ENCODE measurements at places on chromosomes 2 and 18. TPM values are rescaled to one million over a fixed set of nuclear protein-coding genes. Genes with fewer than 3 reads are reported as not detected.

- no peak for DNase-seq
- H3K36me3 ChIP-seq: no peaks in the 10 kb centered on the region
- no peak overlapping the region for H3K4me3 ChIP-seq
- H3K27ac ChIP-seq: no peak overlapping the region
Measured at GRCh38 chr2:230130668-230131364, 62.1 kb upstream of the SLC16A14 start.

- H3K27ac ChIP-seq: no peak overlapping the region
- DNase-seq: no peak
- no peaks in the 10 kb centered on the region for H3K36me3 ChIP-seq
Measured at GRCh38 chr18:39037925-39038324, 1472.3 kb upstream of the CELF4 start.

DNA sequence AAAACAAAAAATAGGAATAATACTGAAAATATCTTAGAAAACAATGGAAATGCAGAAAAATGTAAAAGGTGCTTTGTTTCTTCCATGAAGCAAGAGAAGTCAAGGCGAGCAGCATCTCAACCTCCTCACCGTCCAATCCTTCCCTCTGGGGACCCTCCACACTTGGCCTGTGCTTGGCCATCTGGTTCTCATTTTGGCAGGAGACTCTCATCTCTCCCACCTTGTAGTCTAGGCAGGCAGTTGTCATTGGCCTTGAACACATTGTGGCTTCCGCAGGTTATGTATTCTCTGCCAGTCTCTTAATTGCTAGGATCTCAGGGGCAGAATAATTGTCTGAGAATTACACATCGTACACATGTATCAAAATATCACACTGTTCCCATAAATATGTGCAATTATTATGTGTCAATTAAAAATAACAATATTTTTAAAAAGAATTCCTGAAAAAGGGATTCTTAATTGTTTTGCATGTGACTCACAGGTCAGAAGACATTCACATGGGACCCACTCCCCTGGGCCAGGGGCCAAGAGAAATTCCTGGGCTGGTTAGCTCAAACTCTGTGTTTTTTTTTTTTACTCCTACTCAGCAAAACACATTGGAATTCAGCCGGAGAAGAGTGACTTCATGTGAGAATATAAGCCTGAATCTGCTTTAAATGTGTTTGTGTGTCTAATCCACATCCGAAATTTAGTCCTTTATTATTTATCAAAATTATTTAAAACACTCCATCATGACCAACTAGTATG lies 14.0 kb upstream of the ANKRD62 start:
- H3K4me3 ChIP-seq: no peak overlapping the region
- H3K4me1 ChIP-seq: no peaks in the 10 kb centered on the region
- no peaks in the 10 kb centered on the region for H3K36me3 ChIP-seq
- H3K27me3 ChIP-seq: no peaks in the 10 kb centered on the region
- DNase-seq: no peak

GRCh38 chr2:120740765-120741524 lies 5.3 kb downstream of the GLI2 start:
- peaks cover 16% of the 10 kb centered on the region for H3K27me3 ChIP-seq
- no peak overlapping the region for H3K4me3 ChIP-seq
- no peaks in the 10 kb centered on the region for H3K36me3 ChIP-seq
- DNase-seq: no peak

- H3K27me3 ChIP-seq: no peaks in the 10 kb centered on the region
- peak overlapping the region; percentile 87 for H3K4me3 ChIP-seq
- no peaks in the 10 kb centered on the region for H3K4me1 ChIP-seq
- no peak for DNase-seq
- H3K36me3 ChIP-seq: no peaks in the 10 kb centered on the region
Measured at GRCh38 chr2:17752246-17752645, 1.4 kb downstream of the SMC6 start.

DNA sequence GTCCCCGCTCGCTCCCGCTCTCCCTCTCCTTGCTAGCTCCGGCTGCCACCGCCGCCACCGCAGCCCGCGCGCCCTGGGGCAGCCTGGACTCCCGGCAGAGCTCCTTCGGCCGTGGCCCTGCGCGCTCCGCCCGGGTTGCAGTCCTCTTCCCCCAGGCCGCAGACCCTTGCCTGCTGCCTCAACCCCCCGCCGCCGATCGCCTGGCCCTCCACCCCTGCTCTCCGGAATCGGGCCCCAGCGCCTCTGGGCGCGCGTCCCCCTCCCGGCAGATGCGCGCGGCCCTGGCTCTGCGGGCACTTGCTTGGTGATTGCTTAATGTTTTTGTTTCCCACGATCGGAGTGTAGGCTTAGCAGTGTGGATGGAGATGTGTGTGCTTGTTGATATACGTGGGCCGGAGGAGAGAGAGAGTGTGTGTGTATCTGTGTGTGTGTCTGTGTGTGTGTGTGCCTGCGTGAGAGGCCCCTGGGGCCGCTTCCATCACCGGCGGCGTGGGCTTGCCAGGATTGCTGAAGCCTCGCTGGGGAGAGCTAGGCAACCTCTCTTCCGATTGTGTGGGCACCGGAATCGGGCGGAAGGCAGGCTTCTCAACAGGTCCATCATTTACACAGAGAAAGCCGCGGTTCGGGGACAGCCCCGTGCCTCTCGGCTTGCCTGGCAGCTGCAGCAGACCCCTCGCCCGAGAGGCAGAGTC lies 877 bp downstream of the INHBB start:
- H3K4me1 ChIP-seq: no peaks in the 10 kb centered on the region
- peak overlapping the region; percentile 10 for H3K4me3 ChIP-seq
- peaks cover 51% of the 10 kb centered on the region for H3K27me3 ChIP-seq
- H3K36me3 ChIP-seq: no peaks in the 10 kb centered on the region
- no peak overlapping the region for H3K27ac ChIP-seq

- no peaks in the 10 kb centered on the region for H3K27me3 ChIP-seq
- DNase-seq: no peak
- no peaks in the 10 kb centered on the region for H3K4me1 ChIP-seq
- no peak overlapping the region for H3K27ac ChIP-seq
- no peak overlapping the region for H3K4me3 ChIP-seq
- H3K36me3 ChIP-seq: no peaks in the 10 kb centered on the region
Measured at GRCh38 chr18:79693561-79694205, 14.1 kb downstream of the CTDP1 start.

Gene CCDC74B
- 2.1 TPM for total RNA-seq

Measured in Peyer's patch (tissue), 4 donors.